ENCODE measurements at places on chromosomes 5 and 9.
A peak's percentile ranks its signal among the peaks of the same experiment; 100 is the strongest.

- peaks cover 18% of the 10 kb centered on the region for H3K4me1 ChIP-seq
- no peak overlapping the region for H3K4me3 ChIP-seq
- H3K36me3 ChIP-seq = no peaks in the 10 kb centered on the region
- DNase-seq = no peak
- H3K27ac ChIP-seq = no peak overlapping the region
Measured at GRCh38 chr5:5275211-5275610, 135.1 kb downstream of the ADAMTS16 start.

GRCh38 chr5:84292000-84292642 lies 92.6 kb downstream of the EDIL3 start:
- H3K36me3 ChIP-seq = no peaks in the 10 kb centered on the region
- no peak overlapping the region for H3K27ac ChIP-seq
- H3K4me1 ChIP-seq = peaks cover 37% of the 10 kb centered on the region
- H3K27me3 ChIP-seq = no peaks in the 10 kb centered on the region
- H3K4me3 ChIP-seq = no peak overlapping the region

GRCh38 chr5:60541980-60542379 lies 158.0 kb downstream of the DEPDC1B start:
- H3K27me3 ChIP-seq = no peaks in the 10 kb centered on the region
- peaks cover 7% of the 10 kb centered on the region for H3K4me1 ChIP-seq
- no peaks in the 10 kb centered on the region for H3K36me3 ChIP-seq
- peak; percentile 86 for DNase-seq
- no peak overlapping the region for H3K4me3 ChIP-seq

DNA sequence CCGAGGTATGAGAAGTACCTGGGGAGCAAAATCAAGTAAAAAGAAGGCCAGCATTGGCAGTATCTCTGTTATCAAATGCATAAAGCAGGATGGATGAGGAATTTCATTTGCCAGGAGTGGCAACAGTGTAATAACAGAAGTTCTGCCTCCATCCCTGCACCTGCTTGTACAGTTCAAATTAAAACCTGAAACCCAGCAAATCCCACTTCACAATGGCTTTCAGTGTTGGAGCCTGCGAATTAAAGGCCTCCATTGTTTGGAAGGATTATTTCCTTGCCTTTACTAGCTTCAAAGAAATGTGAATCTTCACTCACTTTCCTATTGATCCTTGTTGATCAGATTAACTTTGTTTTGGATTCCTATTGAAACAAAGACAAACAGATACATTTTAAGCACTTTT lies 31.5 kb upstream of the IRX1 start:
- no peak for DNase-seq
- no peaks in the 10 kb centered on the region for H3K27me3 ChIP-seq
- H3K27ac ChIP-seq = no peak overlapping the region
- no peaks in the 10 kb centered on the region for H3K4me1 ChIP-seq
- H3K36me3 ChIP-seq = no peaks in the 10 kb centered on the region

DNA sequence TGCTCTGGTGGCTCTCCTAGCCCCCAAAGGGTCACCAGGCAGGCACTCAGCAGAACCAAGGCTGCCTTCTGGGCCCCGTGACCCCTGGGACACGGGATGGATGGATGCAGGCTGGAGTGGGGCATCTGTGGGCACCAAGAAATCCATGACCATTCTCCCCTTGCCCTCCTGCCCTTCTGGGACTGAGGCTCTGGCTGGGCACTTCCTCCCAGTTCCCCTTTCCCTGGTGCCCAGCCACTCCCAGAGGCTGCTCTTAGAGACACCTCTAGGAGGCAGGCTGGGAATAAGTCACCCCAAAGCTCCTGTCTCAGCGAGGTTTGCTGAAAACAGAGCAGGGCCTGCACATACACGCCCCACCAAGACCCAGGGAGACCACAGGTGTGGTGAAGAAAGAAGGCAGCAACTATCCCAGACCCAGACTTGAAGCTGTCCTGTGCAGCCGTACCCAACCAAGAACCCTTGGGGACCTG lies 943 bp downstream of the STING1 start:
- peaks cover 23% of the 10 kb centered on the region for H3K4me1 ChIP-seq
- peak overlapping the region; percentile 67 for H3K4me3 ChIP-seq
- no peak for DNase-seq

- no peak for DNase-seq
- no peak overlapping the region for H3K4me3 ChIP-seq
- no peak overlapping the region for H3K27ac ChIP-seq
- H3K36me3 ChIP-seq = no peaks in the 10 kb centered on the region
- H3K27me3 ChIP-seq = no peaks in the 10 kb centered on the region
Measured at GRCh38 chr9:125861405-125862058, 114.4 kb downstream of the PBX3 start.

DNA sequence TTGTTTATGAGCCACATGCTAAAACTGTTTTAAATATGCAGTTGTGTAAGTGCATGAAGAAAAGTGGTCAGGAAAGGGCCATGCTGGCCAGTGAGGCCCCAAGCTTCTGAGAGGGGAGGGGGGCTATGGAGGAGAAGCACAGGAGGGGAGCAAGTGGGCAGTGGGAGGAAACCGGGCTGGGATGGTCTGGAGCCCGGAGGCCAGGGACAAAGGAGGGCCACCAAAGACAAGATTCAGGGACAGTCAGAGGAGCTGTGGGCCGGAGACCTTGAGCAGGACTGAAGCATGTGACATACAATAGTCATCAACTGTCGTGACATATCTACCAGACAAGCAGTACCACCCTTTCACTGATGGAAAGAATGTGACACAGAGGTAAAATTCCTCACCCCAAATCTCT lies 333.2 kb upstream of the IRX1 start:
- no peaks in the 10 kb centered on the region for H3K36me3 ChIP-seq
- H3K4me3 ChIP-seq = no peak overlapping the region
- no peak for DNase-seq
- no peak overlapping the region for H3K27ac ChIP-seq
- no peaks in the 10 kb centered on the region for H3K4me1 ChIP-seq

- H3K4me3 ChIP-seq = no peak overlapping the region
- H3K36me3 ChIP-seq = peaks cover 10% of the 10 kb centered on the region
- peak; percentile 53 for DNase-seq
- H3K4me1 ChIP-seq = peaks cover 20% of the 10 kb centered on the region
Measured at GRCh38 chr9:35798658-35799374, 7.4 kb downstream of the NPR2 start.

DNA sequence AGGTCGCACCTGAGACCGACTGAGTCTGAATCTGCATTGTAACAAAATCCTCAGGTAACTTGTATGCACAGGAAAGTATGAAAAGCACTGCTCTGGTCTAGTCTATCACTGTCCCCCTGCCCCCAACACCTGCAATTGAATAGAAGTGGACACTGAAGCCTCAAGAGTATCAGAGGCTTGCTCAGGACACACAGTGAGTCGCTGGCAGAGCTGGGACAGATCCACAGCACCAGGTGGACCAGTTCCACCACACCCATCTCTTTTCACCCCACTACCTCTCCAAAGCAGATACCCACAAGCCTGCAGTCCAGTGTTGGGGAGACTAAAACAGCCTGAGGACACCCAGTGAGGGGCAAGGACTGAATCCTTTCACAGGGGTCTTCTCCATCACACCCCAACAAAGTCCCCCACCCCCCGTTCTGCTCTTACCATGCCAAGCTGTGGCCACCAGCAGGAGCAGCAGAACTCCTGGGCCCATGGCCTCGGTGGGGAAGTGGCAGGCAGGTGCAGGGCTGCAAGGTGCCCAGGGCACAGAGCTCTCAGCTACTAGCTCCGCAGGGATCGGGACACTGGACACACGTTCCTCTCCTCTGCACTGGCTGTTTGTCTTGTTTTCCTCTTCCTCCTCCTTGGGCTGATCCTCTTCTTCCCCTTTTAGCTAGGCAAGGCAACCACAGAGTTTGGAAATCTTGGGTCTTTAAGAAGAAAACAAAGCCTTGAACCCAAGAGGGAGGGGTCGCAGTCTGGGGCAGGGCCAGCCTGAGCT lies at the start of gene CSF1R:
CSF1R (minus strand) TSS at position 605 of the 766 bp plus-strand sequence; CDS start at position 478, 127 bp downstream.
- no peak within 1 kb of the TSS for H3K27ac ChIP-seq
- DNase-seq = no peak
- H3K27me3 ChIP-seq = no peaks in the 10 kb centered on the region
- H3K4me1 ChIP-seq = peaks cover 6% of the 10 kb centered on the region

DNA sequence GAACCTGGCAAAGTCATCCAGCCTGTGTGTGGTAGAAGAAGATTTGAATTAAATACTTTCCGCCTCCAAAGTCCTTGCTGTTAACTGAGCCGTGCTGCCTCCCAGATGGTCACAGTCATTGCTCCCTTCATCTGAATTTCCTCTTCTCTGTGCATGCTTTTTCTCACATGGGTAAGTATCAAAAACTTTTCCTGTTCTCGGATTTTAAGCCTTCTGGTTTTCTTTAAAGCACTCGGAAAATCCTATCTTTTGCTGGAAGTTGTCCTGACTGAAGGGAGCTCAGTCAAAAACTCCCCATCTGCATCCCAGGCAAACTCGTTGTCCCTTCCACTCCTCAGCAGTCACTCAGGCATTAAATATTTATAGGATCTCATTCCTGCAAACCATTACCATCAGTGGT lies 290.0 kb upstream of the PIK3R1 start:
- H3K27me3 ChIP-seq = no peaks in the 10 kb centered on the region
- DNase-seq = no peak
- no peaks in the 10 kb centered on the region for H3K4me1 ChIP-seq
- H3K4me3 ChIP-seq = no peak overlapping the region
- H3K27ac ChIP-seq = no peak overlapping the region

- peaks cover 18% of the 10 kb centered on the region for H3K4me1 ChIP-seq
- DNase-seq = no peak
- H3K27me3 ChIP-seq = no peaks in the 10 kb centered on the region
- no peak overlapping the region for H3K27ac ChIP-seq
- no peaks in the 10 kb centered on the region for H3K36me3 ChIP-seq
Measured at GRCh38 chr5:127957701-127958239, 125.8 kb upstream of the SLC12A2 start.

- H3K27ac ChIP-seq = no peak overlapping the region
- DNase-seq = no peak
- no peaks in the 10 kb centered on the region for H3K36me3 ChIP-seq
- no peak overlapping the region for H3K4me3 ChIP-seq
- no peaks in the 10 kb centered on the region for H3K27me3 ChIP-seq
- peaks cover 9% of the 10 kb centered on the region for H3K4me1 ChIP-seq
Measured at GRCh38 chr5:56356121-56356835, 123.1 kb upstream of the ANKRD55 start.
